Spinal cord (tissue), 10 donors: ENCODE measurements at places on chromosomes 4 and X.

DNA sequence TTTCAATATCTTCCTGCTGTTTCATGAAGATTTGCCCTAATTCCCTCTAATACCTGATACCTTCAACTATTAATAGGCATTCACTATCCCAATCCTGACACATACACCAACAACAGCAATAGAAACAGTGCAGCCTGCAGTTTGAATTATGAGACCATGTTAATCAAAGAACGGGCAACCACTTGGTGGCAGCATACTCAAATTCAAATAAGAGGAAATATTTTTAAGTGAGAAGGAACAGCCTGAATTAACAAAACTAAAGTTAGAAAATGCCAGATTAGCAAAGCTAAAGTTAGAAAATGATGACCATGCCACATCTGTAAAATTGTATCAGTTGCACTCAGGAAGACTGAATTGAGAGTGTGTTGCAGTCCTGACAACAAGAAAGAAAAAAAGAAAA lies 204.9 kb downstream of the SMARCA1 start:
- DNase-seq = no peak

- no peak for DNase-seq
Measured at GRCh38 chr4:68288393-68288740, 42.9 kb upstream of the TMPRSS11B start.

DNA sequence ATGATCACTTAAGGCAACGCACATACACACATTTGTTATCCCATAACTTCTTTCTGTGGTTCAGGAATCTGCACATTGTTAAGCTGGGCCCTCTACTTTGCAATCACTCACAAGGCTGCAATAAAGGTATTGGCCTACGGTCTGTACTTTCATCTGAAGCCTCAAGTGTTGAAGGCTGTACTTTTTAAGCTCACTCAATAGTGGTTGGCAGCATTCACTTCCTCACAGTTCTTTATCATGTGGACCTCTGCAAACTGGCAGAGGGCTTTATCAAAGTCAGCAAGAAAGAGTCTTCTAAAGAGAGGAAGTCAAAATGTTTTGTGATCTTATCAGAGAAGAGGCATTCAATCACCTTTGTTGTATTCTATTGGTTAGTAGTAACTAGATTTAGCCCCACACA lies 301.4 kb upstream of the EPHA5 start:
- DNase-seq = no peak

DNA sequence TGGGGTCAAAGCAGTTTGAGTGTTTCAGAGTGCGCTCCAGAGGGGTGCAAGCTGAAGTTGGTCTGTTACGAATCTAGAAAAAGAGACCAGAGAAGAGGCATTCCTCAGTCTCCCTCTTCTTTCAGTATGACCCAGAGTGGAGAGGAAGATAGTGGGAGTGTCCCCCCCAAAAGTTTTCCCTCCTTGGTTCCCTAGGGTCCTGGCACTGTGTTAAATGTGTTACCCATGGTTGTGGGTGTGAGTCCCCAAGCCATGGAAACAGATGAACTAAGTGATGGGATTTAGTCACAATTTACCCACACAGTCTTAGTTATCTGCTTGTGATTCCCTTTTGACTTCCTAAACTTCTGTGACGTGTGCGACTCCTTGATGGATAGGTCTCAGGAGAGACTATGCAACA lies 27.0 kb upstream of the NAF1 start:
- no peak for DNase-seq

GRCh38 chrX:29872831-29873230 lies 342.5 kb upstream of the MAGEB2 start:
- no peak for DNase-seq

DNA sequence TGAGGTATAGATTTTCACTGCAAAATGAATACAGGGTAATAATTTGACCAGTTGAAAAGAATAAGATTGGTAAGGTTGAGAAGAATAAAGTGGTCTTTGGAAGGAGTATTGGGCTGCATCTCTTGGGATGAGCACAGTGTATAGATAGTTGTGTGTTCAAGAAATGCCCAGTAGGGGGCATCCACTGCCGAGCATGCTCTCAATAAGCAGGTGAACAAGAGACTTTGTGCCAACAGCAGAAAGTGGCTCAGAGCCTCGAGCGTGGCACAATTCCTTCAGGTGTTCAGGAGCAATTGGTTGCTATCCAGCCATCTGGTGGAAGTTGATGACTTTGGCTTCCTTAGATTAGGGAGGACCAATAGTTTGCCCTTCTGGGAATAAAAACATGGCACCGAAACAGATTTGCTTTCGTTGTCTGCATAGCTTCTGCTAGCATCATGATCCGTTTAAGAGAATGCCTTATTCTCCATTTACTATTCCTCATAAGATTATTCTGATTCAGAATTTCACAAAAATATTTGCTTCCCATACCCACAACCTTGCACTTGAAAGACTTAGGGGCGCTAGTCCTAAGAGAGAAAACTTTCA lies 258.1 kb upstream of the NEIL3 start:
- no peak for DNase-seq

- no peak for DNase-seq
Measured at GRCh38 chr4:121697564-121697963, 784 bp upstream of the ANXA5 start.

DNA sequence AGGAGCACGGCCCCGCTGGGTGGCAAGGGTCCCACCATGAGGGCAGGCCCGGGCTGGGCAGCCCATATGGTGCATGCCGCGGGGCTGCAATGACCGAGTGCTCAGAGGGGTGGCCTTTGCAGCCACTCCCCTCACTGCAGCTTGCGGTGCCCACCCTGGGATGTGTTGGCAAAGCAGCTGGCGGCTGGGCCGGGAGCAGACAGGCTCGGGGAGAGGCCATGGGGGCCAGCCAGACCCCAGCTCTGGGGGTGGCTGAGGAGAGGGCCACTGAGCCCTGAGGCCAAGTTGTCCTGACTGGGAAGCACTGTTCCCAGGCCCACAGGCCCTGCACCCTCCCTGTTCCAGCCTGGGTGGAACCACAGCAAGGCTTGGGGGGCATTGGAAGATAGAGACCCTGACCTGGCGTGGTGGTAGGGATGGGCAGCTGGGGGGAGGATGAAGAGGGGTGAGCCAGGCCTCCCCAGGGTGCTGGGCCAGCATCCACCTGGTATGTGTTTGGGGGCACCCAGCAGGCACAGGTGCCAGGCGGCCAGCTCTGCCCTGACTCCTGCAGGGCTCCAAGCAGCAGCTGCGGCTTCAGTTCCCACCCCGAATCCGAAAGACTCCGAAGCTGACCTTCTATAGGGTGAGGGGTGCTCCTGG lies 18.4 kb upstream of the RNF4 start:
- DNase-seq = no peak

- peak; percentile 25 for DNase-seq
Measured at GRCh38 chr4:3486541-3487540, 23.7 kb downstream of the DOK7 start.

DNA sequence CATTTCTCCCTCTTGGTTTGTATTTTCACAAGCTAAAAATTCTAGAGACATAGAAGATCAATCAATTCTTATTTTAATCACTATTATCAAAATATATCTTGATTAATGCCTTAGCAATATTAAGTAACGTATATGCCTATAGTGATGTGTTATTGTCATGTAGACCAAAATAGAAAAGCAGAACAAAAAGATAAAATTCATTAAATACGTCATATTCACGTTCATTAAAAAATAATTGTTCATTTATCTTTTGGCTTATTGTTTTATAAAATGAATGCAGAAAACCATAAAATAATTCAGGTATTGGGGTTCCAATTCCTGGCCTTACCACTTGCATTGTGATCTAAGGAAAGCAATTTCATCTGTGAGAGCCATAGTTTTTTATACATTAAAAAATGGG lies 72.2 kb downstream of the AMELX start:
- DNase-seq = no peak

DNA sequence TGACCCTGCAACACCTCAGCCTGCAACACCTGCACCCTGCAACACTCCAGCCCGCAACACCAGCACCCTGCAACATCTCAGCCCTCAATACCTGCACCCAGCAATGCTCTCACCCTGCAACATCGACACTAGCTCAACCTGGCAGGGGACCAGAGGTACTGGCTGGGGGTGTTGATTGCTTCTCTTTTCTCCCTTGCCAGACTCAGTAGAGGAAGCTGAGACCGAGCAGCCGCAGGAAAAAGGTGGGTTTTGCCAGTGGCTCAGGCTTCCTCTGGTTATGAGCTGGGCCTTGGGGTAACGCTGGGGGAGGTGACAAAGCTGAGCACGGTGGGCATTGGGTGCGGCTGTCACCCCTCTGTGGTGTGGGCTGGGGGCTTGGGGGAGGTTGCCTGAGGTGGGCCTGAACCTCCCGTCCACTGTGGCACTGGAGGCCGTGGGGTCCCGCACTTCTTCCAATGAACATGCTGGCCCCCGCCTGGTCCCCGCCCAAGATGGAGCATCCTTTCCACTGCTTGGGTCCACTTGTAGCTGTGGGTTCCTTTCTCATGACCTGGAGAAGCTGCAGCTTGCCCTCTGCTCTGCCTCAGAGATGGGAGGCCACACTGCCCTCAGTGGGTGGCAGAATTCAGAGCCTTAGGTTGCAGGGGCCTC lies 26.0 kb downstream of the SH3TC1 start:
- DNase-seq = no peak

DNA sequence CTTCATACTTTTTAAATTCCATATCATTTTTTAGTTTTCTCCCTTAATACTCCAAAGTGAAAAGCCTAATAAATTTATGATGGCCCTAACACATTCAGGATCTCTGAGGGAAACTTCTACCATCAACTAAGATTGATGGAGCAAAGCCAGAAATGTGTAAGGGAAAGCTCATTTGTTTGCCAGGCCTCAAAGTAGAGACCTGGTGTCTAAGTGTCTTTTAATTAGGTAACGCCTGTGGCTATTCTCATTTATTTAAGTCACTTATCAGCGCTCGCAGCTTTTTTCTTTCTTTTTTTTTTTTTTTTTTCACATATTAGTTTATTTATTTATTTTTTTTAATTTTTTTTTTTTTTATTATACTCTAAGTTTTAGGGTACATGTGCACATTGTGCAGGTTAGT lies 242.4 kb downstream of the TMA16 start:
- DNase-seq = no peak

DNA sequence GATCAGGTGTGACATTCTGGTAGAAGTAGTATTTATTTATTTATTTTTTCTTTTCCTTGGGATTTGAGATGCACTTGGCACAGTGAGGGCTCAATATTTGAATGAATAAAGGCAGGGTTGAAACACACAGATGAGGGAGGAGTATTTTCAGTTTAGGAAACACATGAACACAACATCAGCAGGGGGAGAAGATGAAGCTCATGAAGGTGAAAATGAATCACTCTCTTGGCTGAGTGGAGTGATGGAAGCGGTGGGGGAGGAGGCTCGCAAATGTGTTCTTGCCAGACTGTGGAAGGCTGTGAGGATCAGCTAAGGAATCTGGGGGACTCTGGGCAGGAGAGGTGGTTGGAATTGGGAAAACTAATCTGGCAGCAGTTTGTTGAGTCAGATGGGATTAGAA lies 55.3 kb downstream of the ARHGAP10 start:
- DNase-seq = no peak

- DNase-seq = no peak
Measured at GRCh38 chrX:9282325-9282724, 182.5 kb upstream of the TBL1X start.

DNA sequence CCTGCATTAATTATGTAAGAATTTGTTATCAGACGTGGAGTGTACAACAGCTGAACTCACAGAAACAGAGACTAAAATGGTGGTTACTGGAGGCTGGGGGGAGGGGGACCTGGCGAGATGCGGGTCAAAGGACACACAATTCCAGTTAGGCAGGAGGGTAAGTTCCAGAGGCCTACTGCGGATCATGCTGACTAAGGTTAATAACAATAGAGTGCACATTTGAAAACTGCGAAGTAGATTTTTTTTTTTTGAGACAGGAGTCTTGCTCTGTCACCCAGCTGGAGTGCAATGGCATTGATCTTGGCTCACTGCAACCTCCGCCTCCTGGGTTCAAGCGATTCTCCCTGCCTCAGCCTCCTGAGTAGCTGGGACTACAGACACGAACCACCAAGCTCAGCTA lies 7.6 kb downstream of the AGA start:
- no peak for DNase-seq

DNA sequence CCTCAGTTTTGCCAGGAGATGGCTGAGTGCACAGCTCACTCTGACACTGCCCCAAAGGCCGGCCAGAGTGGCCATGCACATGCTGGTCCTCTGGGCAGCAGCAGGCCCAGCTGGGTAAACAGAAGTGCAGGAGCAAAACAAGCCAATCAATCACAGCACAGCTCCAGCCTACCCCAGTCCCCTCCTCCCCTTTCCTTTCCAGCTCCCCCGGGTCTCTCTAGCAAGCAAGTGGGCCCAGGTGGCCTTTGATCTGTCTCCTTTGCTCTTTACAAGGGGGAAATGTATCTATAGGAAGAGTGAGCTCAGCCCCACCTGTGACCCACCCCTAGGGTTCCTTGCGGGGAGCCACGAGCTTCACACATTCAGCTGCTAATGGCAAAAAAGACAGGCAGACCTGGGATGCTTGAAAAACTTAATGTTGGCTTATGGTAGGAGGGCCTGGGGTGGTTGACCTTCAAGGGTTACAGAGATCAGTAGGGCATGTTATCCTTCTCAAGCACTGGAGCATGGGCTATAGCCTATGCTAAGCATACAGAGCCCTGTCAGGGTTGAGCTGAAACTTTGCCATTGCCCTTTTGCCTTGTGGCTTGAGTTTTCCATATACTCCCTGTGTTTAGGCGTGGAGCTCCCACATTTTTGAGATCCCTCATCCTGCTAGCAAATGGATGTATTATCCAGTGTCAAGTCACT lies 57.8 kb upstream of the PLAC1 start:
- no peak for DNase-seq

- no peak for DNase-seq
Measured at GRCh38 chr4:187118602-187119120, 395.0 kb upstream of the FAT1 start.

- DNase-seq = peak; percentile 19
Measured at GRCh38 chrX:154515090-154515965, 704 bp downstream of the FAM3A start.

GRCh38 chr4:16082426-16083240 lies 1.2 kb downstream of the PROM1 start:
- DNase-seq = peak; percentile 85

DNA sequence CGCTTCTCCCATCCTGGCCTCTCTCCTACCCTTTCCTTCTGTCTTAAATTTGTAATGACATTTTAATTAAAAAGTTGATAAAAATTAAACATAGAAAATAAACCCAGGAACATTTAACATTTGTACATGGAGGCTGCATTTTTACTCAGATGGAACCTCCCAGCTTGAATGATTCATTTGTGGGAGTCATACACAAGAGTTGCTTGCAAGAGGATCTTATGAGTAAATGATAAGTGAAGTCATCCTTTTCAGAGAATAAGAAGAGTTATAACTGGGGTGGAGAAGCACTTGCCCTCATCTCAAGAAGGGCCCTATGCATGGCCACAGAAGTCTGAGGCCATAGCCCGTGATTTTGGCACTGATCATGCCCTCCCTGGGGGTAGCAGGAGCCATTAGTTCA lies 482.9 kb upstream of the BOD1L1 start:
- DNase-seq = no peak

- no peak for DNase-seq
Measured at GRCh38 chr4:111632641-111633151, 512.6 kb upstream of the FAM241A start.

- no peak for DNase-seq
Measured at GRCh38 chr4:169243825-169244609, 26.7 kb downstream of the SH3RF1 start.

- no peak for DNase-seq
Measured at GRCh38 chr4:153937289-153937688, 148.4 kb upstream of the SFRP2 start.

- no peak for DNase-seq
Measured at GRCh38 chrX:37767430-37767829, 12.4 kb upstream of the CYBB start.

- DNase-seq = no peak
Measured at GRCh38 chrX:9797384-9798360, 11.4 kb downstream of the SHROOM2 start.
